Thyroid gland (tissue), 4 donors: ENCODE measurements at places on chromosomes 1 and 21. TPM values are rescaled to one million over a fixed set of nuclear protein-coding genes. Genes with fewer than 3 reads are reported as not detected.

DNA sequence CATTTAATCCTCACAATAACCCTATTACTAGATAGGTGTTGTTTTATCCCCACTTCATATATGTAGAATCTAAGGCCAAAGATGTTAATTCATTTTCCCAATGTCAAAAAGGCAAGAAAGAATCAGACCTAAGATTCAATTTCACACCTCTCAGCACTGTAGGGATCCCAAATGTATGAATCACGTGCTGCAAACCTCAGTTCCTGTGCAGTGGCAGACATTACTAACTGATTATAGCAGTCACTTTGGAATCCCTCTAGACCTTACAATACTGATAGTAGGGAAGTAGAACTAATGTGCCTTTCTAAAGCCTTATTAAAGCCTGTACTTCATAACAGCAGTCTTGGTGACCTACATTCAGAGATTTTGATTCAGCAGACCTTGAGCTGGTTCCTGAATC, 2.3 kb downstream of the C1orf87 start:
- DNase-seq: no peak

The SSU72 gene
- 294 TPM for total RNA-seq

The SNAP47 gene
- total RNA-seq: 62.9 TPM

The SLC2A5 gene
- 1.1 TPM for total RNA-seq

- no peak for DNase-seq
Observed at GRCh38 chr1:221718381-221719277, 23.3 kb downstream of the DUSP10 start.
